Coronary artery (tissue), 2 donors: ENCODE measurements at places on chromosomes 5 and 9.

GRCh38 chr5:81310402-81311063 is 9.1 kb downstream of the ZCCHC9 start:
- no peak for DNase-seq

DNA sequence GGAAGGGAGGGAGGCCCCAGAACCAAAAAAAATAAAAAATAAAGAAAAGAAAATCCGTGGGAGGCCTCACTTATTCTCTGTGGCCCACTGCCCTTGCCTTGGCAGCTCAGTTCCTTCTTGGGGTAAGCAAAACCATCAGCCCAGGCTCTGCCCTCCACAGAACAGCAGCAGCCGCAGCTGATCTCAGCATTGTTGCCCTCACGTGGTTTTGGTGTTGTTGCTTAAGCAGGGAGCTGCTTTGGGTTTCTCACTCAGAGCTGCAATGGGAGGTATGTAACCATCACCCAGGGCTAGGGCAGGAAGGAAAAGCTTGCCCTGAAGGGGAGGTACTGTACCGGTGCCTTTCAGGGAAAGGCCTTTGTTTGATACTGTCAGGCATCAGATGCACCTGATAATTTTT is 374.7 kb upstream of the WWC1 start:
- no peak for DNase-seq

- no peak for DNase-seq
Measured at GRCh38 chr5:129687941-129688340, 60.0 kb upstream of the MINAR2 start.

- DNase-seq, result no peak
Measured at GRCh38 chr5:73922875-73923557, 297.0 kb downstream of the ARHGEF28 start.
